Aortic smooth muscle cell (primary cell): ENCODE measurements at places on chromosomes 12 and 14. TPM values are rescaled to one million over a fixed set of nuclear protein-coding genes. Genes with fewer than 3 reads are reported as not detected.

TAS2R8 gene
- total RNA-seq: not detected in 2 replicates

KRT7 gene
- total RNA-seq: 0.66 and 2.2 TPM in 2 replicates

MYF6 gene
- not detected in 2 replicates for total RNA-seq

TAS2R30 gene
- total RNA-seq: 3.2 and 6.2 TPM in 2 replicates

RERG gene
- total RNA-seq: under 0.01 and 0.12 TPM in 2 replicates

NELL2 gene
- total RNA-seq: under 0.01 TPM in 1 of 2 replicates, not detected in the other

KITLG gene
- 112 and 124 TPM in 2 replicates for total RNA-seq

COX8C gene
- not detected in 2 replicates for total RNA-seq

MLH3 gene
- total RNA-seq: 23.7 and 29.3 TPM in 2 replicates

SMARCC2 gene
- total RNA-seq: 47.4 and 50.4 TPM in 2 replicates

KRT2 gene
- total RNA-seq: not detected in 2 replicates

PSMB5 gene
- total RNA-seq: 167 and 209 TPM in 2 replicates

SLC5A8 gene
- not detected in 2 replicates for total RNA-seq

LRTM2 gene
- total RNA-seq: not detected in 2 replicates

FBLN5 gene
- total RNA-seq: 12.2 and 31.1 TPM in 2 replicates

TAS2R20 gene
- total RNA-seq: 1.8 and 3.9 TPM in 2 replicates

KCNA5 gene
- not detected in 2 replicates for total RNA-seq

ABCB9 gene
- 9.2 and 10.3 TPM in 2 replicates for total RNA-seq

KERA gene
- total RNA-seq: not detected in 2 replicates

STAT2 gene
- total RNA-seq: 172 and 185 TPM in 2 replicates

CLEC2A gene
- total RNA-seq: not detected in 2 replicates

PLEKHG7 gene
- 0.13 TPM in 1 of 2 replicates, not detected in the other for total RNA-seq

C14orf119 gene
- 68.8 and 72.7 TPM in 2 replicates for total RNA-seq

AQP2 gene
- not detected in 2 replicates for total RNA-seq

CAMKK2 gene
- total RNA-seq: 13.9 and 19.3 TPM in 2 replicates

KIF5A gene
- total RNA-seq: 0.06 and 0.26 TPM in 2 replicates

C12orf50 gene
- total RNA-seq: 0.13 TPM in 1 of 2 replicates, not detected in the other

CCND2 gene
- 76.8 and 127 TPM in 2 replicates for total RNA-seq

KCNA1 gene
- not detected in 2 replicates for total RNA-seq

C1S gene
- total RNA-seq: 215 and 232 TPM in 2 replicates

TGM1 gene
- total RNA-seq: 0.25 and 0.40 TPM in 2 replicates

SMCO2 gene
- total RNA-seq: 0.06 and 0.13 TPM in 2 replicates

REP15 gene
- total RNA-seq: 1.3 and 2.7 TPM in 2 replicates

PARPBP gene
- total RNA-seq: 7.2 and 9.4 TPM in 2 replicates

CISTR gene
- not detected in 2 replicates for total RNA-seq

SPRYD3 gene
- 32.5 and 44.7 TPM in 2 replicates for total RNA-seq

ITPK1 gene
- total RNA-seq: 14.5 and 21.4 TPM in 2 replicates

PAWR gene
- 35.9 and 45.2 TPM in 2 replicates for total RNA-seq

KRT73 gene
- total RNA-seq: not detected in 2 replicates

ANKRD9 gene
- total RNA-seq: 12.9 and 19.8 TPM in 2 replicates

GLT1D1 gene
- not detected in 2 replicates for total RNA-seq

MYL2 gene
- not detected in 2 replicates for total RNA-seq

APOLD1 gene
- 10.6 and 17.8 TPM in 2 replicates for total RNA-seq

RASAL1 gene
- total RNA-seq: not detected in 2 replicates

PCK2 gene
- 8.6 and 10.2 TPM in 2 replicates for total RNA-seq

OTOGL gene
- total RNA-seq: 0.62 and 1.6 TPM in 2 replicates

STAB2 gene
- total RNA-seq: not detected in 2 replicates

MIP gene
- total RNA-seq: not detected in 2 replicates

AHNAK2 gene
- 36.7 and 56.5 TPM in 2 replicates for total RNA-seq

PTPRO gene
- 2.0 and 4.2 TPM in 2 replicates for total RNA-seq

CRIP1 gene
- total RNA-seq: 46.4 and 49.0 TPM in 2 replicates

NAV3 gene
- total RNA-seq: 48.3 and 55.8 TPM in 2 replicates
